ENCODE measurements at places on chromosomes 13 and 19.

GRCh38 chr13:113448545-113448884, 4.8 kb downstream of the ADPRHL1 start:
- no peak for DNase-seq

DNA sequence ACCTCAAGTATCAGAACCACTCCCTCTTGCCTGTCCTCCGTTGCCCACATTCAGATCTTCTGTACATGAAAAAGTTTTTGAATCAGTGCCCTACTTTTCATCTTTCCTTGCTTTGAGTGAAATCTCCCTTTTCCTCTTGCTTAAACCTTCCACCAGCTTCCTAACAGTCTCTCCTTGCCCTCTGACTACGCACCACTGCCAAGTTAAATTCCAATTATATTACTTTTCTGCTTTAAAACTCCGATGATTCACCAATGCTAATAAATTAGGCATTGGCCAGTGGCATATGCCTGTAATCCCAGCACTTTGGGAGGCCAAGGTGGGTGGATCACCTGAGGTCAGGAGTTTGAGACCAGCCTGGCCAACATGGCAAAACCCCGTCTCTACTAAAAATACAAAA, 30.7 kb upstream of the RFXAP start:
- DNase-seq: no peak

- no peak for DNase-seq
These were observed 159.4 kb downstream of the NHLRC3 start for GRCh38 chr13:39197647-39198007.

GRCh38 chr13:58376775-58377174, 745.2 kb downstream of the PCDH17 start:
- no peak for DNase-seq

- DNase-seq: no peak
These were observed 75.9 kb upstream of the DOCK9 start for GRCh38 chr13:99053636-99054233.

DNA sequence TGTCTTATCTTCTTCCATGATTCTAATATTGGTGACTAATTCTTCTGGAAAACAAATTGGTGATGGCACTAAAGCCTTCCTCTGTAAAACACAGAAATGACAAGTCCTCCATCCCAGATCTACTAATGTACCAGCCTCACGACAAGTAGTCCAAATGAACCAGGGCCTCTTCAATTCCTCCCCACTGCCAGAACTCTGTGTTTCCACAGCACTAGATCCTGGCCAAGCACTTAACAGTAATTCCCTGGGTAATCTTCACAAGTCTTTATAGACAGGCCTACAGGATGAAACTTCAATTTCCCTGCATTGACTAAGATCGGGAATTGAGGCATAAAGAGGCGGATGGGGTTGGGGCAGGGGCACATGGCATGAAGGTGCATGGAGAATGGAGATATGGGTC, 52.7 kb downstream of the SIAH3 start:
- no peak for DNase-seq
